H9 (cell line): ENCODE measurements at places on chromosomes 12 and 14. TPM values are rescaled to one million over a fixed set of nuclear protein-coding genes. Genes with fewer than 3 reads are reported as not detected.

DNA sequence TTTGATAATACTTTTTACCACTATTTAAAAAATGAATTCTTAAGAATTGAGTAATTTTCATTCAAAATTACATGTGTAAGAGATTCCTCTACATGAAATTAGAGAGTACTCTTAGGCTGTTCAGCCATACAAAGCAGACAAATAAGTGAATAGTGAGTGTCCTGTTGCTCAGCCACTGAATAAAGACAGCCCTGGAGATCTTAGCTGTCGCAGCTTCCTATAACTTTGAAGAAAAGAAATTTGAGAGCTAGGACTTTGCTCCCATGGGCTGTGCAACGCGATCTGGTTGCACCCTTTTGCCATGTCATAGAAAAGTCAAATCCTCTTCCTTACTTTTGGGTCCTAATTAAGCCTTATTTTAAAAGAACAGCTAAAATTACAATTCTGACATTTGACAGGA, 40.9 kb upstream of the LRIG3 start:
- no peak for DNase-seq
- H3K27me3 ChIP-seq = no peaks in the 10 kb centered on the region
- peaks cover 2% of the 10 kb centered on the region; the same call in 1 of the 2 replicates for H3K4me1 ChIP-seq
- H3K36me3 ChIP-seq = no peaks in the 10 kb centered on the region
- H3K4me3 ChIP-seq = no peak overlapping the region
- no peak overlapping the region for H3K27ac ChIP-seq

GRCh38 chr14:68487805-68488590, 304.9 kb downstream of the ZFP36L1 start:
- H3K4me3 ChIP-seq = no peak overlapping the region
- no peaks in the 10 kb centered on the region for H3K27me3 ChIP-seq
- no peak for DNase-seq
- H3K36me3 ChIP-seq = no peaks in the 10 kb centered on the region
- H3K4me1 ChIP-seq = peaks cover 5% of the 10 kb centered on the region; the same call in 1 of the 2 replicates

DNA sequence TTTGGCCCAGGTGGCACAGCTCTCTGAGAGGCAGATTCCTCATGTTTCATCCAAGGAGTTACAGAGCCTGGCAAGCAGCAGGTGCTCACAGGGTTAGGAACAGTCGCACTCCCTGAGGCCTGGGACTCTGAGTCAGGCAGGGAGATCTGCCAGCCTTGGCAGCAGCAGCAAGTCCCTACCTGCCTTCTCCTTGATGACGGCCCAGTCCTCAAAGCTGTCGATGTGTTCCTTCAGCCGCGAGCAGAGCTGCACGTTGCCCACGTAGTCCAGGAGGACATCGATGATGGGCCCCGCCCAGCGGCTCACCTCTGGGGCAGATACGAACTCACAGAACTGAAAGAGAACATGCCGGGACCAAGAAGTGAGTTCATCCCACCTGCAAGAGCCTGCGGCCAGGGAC, 10.4 kb downstream of the FAM181A start:
- no peaks in the 10 kb centered on the region; the same call in 2 of the 3 replicates for H3K36me3 ChIP-seq
- no peak overlapping the region for H3K27ac ChIP-seq
- no peaks in the 10 kb centered on the region; the same call in 1 of the 2 replicates for H3K4me1 ChIP-seq

DNA sequence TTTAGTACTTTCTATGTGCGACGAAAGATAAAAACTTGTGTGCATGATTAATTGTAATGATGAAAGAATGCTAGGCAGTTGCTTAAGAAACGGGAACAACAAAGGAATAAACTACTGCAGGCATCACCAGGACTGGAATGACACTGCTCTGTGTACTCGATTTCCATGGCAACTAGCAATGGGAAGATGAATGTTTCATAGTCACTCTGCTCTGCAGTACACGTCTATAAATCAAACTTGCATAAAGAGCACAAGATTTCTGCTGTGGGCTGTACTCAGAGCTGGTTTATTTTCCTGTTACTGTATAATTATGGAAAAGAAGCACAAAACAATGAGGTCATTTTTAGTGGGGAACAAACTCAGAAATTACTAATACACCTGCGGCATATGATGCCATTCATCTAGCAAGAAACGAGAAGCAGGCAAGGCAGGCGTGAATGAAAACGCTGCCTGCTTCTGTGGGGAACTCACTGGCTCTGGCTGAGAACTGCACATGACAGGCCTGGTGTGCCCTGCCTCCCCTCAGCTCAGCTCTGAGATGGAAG, 41.8 kb downstream of the EFCAB11 start:
- peaks cover 6% of the 10 kb centered on the region; the same call in 1 of the 2 replicates for H3K4me1 ChIP-seq
- DNase-seq = no peak
- no peak overlapping the region for H3K4me3 ChIP-seq
- 0 out of 2 replicates have a peak, but pooled peaks cover 4% of the 10 kb centered on the region for H3K36me3 ChIP-seq

DNA sequence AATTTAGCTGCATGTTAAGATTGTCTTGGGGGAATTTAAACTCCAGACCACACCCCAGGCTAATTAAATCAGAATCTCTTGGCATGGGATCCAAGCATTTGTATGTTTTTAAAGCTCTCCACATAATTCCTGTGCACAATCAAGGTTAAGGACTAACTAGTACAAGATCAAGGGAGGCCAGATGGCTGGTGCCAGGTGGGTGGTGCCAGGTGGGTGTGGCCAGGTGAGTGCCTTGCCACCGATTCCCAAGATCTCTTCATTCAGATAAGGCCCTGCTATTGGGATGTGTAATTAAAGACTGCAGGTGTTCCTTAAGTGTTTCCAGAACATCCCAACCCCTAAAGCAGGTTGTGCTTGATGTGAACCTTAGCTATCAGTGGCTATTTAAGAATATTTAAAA, 75.1 kb downstream of the NRXN3 start:
- no peak for DNase-seq
- no peak overlapping the region for H3K4me3 ChIP-seq
- no peaks in the 10 kb centered on the region for H3K36me3 ChIP-seq
- no peak overlapping the region for H3K27ac ChIP-seq
- H3K27me3 ChIP-seq = no peaks in the 10 kb centered on the region

GLIPR1L2 gene
- total RNA-seq = 0.09 and 0.35 TPM in 2 replicates

AQP2 gene
- total RNA-seq = not detected in 2 replicates

CHGA gene
- 6.7 and 7.8 TPM in 2 replicates for total RNA-seq
